NCI-H1105 (cell line): ENCODE measurements at places on chromosomes 11 and 22.

GRCh38 chr11:5712507-5712906 is 22.9 kb downstream of the TRIM22 start:
- no peak for DNase-seq

DNA sequence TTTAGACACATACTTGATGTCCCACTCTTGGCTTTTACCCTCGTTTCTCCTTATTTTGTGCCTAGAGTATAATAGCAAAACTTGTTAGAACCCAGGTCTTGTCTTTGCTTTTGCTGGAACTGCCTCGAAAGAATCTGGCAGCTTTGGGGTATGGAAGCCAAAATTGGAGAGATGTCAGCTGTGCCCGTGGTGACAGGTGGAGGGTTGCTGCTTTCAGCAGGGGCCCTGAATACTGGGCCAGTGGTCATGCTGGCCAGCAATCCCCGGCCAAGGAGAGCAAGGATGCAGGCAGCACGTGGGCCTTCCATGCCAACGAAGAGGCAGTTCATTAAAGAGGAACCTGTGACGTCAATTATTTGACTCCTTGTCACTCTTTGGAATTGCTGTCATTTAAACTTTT is 181.1 kb downstream of the HIPK3 start:
- DNase-seq, result no peak

DNA sequence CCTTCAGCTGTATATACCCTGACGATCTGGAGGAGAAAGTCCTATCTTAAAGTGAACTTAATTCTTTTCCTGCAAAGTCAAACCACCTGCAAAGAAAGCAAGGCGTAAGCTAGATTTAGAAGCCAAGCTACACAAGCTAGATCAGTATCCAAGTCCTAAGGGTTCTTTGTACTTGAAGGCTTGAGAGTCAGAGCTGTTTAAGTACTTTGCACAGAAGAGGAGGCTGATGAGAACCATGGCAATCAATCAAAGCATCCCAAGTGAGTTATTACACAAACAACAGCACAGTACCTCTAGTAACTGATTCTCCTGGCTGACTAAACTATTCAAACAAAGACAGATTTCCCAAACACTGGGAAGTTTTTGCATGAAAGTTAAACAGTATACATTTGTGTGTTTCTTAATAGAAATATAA is 1.9 kb downstream of the CDON start:
- DNase-seq, result no peak

DNA sequence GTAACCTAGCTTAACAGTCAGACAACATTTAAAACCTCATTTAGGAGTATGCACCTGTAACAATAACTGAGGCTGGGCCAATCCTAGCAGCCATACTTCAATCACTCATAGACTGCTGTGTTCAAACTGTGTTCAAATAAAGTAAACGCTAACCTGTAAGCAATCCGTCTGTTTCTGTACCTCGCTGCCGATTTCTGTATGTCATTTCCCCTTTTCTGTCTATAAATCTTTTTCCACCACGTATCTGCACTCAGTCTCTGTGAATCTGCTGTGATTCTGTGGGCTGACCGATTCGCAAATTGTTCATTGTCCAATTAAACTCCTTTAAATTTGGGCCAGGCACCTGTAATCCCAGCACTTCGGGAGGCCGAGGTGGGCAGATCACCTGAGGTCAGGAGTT is 12.3 kb downstream of the APOBEC3H start:
- DNase-seq, result no peak

GRCh38 chr11:19845626-19846025 is 133.0 kb downstream of the NAV2 start:
- no peak for DNase-seq

- no peak for DNase-seq
Measured at GRCh38 chr11:72777755-72778278, 16.0 kb downstream of the STARD10 start.

- no peak for DNase-seq
Measured at GRCh38 chr11:114215428-114215827, 80.8 kb upstream of the NNMT start.

DNA sequence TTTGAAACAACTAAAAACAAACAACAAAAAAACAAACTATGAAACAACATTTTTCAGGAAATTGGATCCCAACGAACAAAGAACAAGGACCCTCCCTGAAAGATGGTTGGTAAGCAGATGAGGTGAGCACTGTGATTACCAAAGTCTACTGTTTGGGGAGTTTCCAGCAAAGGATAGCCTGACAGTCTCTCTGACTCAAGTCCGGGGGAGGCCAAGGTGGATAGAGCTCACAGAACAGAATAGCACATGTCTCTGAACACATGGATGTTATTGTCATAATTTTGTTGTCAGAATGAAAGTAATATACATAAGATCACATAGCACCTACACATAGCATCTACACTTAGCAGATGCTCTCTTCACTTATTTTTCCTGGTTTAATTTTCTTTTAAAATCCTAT is 501.3 kb upstream of the TENM4 start:
- DNase-seq, result no peak

DNA sequence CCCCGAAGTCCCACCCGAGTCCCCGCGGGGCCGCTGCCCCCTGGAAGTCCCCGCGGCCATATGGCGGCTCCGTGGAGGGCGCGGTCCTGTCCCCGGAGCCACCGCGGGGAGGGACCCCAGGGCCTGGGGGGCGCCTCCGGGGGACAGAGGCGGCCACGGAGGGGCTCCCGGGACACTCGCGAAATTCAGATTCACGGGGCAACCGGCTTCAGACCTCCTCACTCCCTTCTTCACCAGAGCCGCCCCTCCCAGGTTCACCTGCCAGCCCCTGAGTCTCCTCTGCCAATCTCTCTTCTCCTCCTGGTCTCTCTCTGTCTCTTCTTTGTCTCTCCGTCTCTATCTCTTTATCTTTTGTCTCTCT is 28.2 kb upstream of the TOLLIP start:
- DNase-seq, result no peak

DNA sequence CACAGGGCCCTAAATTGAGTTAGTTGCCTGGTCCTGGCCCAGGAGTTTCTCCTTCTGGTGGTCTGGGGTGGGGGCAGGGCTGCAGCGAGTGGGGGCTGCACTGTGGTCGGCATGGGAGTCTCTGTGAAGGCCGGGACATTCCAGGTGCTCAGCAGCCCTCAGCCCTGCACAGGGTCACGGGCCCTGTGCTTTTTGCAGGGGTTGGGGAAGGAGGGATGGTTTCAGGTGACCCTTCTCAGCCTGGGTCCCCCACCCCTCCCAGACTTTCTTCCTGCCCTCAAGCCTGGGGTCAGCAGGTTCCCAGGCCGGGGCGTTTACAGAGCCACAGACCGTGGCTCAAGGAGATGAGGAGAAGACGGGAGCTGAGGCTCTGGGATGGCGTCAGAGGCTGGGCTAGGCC is 7.8 kb downstream of the EMID1 start:
- no peak for DNase-seq

GRCh38 chr22:24444729-24445466 is 17.5 kb downstream of the ADORA2A start:
- DNase-seq, result no peak

DNA sequence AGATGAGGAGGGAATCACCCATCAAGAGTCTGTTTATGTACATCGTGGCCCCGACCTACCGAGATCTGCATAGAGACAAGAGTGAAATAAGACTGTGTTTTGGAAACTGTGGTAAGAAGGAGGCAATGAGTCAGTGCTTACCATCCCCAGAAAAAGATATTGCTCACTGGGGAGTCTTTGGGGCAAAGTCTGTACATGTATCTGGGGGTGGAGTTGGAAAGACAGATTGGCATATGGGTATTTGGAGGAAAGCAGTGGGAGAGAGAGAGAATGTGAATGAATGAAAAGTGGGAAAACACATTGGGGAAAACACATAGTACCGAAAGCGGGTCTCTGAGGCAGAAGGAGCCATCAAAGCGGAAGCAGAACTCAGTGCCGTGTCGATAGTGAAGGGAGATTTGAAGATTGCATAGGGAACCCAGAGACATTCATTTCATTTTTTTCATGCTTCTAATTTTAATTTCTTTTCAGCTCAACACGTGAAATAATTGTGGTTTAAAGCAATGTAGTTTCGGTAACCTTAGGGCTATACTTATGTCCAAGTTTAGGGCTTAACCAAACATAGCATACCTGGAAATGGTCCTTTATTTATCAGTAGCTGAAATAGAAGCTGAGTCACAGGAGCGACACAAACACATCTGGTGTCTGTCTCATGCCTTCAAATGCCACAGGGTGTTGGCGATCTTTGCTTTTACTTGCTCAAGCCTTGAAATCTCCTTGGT is 98.6 kb upstream of the CD44 start:
- DNase-seq, result no peak

DNA sequence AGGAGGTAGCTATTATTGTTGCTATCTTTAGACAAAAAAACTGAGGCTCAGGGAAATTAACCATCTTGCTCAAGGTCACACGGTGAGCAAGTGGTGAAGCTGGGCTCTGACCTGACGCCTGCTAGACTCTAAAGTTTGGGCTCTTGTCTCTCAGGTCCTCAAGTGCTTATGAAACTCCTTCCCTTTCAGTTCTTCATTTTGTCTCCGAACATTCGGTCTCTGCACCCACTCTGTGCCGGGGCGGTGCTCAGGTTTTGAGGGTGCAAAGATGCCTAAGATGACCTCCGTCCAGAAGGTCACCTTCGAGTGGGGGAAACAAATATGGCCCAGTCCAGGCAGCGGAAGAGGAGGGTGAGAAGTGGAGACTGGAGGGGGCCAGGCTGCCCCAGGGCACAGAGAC is 16.0 kb downstream of the OVOL1 start:
- DNase-seq, result no peak

DNA sequence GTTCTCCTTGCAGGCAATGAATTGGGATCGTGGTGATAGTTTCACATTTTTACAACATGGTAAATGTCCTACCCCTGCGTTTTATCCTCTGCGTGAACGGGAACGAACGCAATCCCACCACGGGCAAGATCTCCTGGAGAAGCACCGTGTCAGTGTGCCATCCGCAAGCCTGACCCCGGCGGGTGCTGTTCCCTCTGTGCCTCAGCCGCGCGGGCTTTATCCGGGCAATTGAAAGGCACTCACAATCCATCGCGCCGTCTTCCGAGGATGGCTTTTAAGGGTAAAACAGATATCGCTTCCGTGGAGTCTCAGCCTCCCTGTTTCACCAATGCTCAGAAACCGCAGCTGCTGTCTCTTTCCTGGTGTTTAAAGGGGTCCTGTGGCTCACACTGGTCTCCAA is 1387.5 kb downstream of the BRD1 start:
- no peak for DNase-seq
